ENCODE measurements at places on chromosomes 7 and 10. TPM values are rescaled to one million over a fixed set of nuclear protein-coding genes. Genes with fewer than 3 reads are reported as not detected.

Gene GIMAP4
- 25.6 TPM for total RNA-seq

Gene EPHA1
- 0.52 TPM for total RNA-seq

Gene CYP17A1
- total RNA-seq = not detected

Gene IFIT1B
- total RNA-seq = 2.1 TPM

Gene TNRC18
- total RNA-seq = 25.6 TPM

Gene CCL26
- total RNA-seq = not detected

Gene NXPH1
- not detected for total RNA-seq

Gene TCERG1L
- total RNA-seq = not detected

Gene OR2A12
- not detected for total RNA-seq

Gene TET1
- total RNA-seq = 15.1 TPM

Gene IFIT3
- total RNA-seq = 12.0 TPM

Gene ANXA8
- total RNA-seq = not detected

Gene RET
- 1.6 TPM for total RNA-seq

Gene OR6V1
- not detected for total RNA-seq

Gene HOXA6
- 3.1 TPM for total RNA-seq

Gene SH2D4B
- total RNA-seq = under 0.01 TPM

Gene ENTPD7
- total RNA-seq = 4.7 TPM

Gene ZPBP
- not detected for total RNA-seq

Gene CLCN1
- 4.7 TPM for total RNA-seq

Gene LRIT1
- total RNA-seq = not detected

Gene NRCAM
- 13.6 TPM for total RNA-seq
